ENCODE measurements at places on chromosomes 11 and 22.
A peak's percentile ranks its signal among the peaks of the same experiment; 100 is the strongest.

GRCh38 chr11:47499614-47500013, 50.7 kb upstream of the RAPSN start:
- DNase-seq, result no peak

GRCh38 chr11:93529707-93530467, 13.3 kb downstream of the SMCO4 start:
- peak; percentile 57 for DNase-seq

DNA sequence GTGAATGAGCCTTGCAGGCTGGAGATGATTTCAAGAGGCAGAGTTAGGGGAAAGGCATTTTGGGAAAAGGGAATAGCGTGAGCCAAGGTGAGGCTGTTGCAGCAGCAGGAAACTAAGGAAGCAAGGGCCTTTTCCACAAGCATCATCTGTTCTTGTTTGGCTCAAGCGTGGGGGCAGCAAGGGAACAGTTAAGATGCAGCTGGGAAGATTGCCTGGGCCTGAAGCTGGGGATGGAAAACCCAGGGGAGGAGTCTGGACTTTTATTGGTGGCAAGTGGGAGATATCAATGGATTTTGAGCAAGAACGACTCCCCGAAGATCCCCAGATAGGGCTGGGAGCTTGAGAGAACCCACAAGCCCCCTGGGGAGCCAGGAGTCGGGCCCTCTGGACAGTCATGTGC, 27.3 kb upstream of the PICK1 start:
- no peak for DNase-seq

- DNase-seq, result no peak
Measured at GRCh38 chr11:110565357-110566336, 135.9 kb downstream of the FDX1 start.

Measured in T-helper 2 cell treated with Interferon-gamma antibody and Interleukin-4, amounts not matched to agents 5 μg/mL and 100 μg/mL, for 36 hours (primary cell).